Large intestine (tissue), 12 donors: ENCODE measurements at places on chromosomes 12 and 14.

GRCh38 chr14:24943024-24943423, 106.9 kb downstream of the STXBP6 start:
- DNase-seq = no peak

DNA sequence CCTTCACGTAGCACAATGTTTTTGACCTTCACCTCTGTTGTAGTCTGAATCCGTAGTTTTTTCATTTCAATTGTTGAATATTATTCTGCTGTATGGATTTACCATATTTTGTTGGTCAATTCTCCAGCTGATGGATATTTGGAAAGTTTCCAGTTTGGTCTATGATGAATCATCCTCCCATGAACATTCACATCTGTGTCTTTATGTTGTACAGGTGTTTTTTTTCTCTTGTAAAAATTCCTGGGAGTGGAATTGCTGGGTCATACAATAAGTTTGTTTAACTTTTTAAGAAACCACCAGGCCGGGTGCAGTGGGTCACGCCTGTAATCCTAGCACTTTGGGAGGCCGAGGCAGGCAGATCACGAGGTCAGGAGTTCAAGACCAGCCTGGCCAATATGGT, 36.7 kb upstream of the GNG2 start:
- no peak for DNase-seq

DNA sequence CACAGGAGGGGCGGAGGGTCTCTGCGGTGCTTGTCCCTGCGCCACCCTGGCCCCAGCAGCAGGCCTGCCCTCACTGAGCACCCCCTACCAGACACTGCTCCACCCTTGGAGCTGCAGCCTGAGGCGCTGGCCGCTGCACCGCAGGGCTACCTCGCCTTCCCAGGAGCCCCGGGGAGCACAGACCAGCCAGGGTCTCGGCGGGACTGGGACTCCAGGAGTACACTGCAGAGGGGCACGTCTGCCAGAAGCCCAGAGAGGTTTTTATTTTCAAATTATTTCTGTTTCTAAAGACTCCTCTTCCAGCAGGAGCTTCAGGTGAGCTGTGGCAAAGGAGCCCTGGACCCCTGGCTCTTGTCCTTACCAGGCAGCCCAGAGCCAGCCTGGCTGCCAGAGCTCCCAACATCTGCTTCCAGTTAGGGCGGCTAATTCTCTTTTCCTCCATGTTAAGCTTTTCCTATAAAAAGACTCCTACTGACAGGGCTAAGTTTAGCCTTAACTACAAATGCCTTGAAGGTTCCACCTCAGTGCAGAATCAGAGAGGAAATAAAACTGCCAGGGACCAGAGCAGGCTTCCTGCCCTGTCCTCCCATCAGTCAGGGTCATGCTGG, 26.4 kb downstream of the DEGS2 start:
- DNase-seq = no peak

DNA sequence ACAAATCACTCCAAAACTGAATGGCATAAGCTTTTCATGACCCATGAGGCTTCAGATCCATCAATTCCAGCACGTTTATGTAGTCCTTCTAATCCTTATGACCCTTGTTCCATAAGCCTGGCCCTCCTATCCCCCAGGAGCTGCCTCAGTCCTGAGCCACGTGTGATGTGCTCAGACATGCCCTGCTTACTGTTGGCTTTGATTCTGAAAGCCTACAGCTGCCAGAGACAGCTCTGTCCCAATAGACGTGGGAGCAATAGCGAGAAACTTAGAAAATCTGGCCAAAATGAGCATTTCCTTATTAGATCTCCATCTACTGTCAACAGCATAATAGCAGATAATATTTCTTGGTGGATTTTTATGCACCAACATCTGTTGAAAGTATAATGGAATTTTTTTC, 33.2 kb downstream of the DUSP6 start:
- no peak for DNase-seq

DNA sequence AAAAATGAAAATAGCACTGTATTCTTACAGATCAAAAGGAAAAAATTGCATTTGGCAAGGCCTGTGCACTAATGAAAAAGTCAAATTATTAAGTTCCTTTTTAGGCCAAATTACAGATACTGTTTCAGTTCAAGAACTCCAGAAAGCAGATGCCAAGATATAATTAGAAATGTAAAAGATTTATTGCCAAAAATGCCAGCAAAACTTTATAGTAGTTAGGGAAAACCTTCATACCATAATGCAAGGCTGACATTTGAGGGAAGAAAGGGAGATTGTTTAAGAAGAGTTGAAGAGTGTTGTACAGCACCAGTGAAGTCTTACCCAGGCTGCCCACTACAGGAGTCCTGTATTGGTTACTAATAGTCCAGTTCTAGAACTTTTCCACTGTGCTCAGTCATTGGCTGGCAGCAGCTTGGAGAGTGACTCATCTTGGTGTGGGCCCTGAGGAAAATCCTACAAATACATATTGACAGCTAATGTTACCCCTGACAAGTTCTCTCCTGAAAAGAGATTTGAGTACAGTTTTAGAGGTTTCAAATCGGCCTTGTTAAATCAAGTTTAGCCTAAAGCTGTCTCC, 600.4 kb downstream of the C12orf50 start:
- DNase-seq = no peak

- no peak for DNase-seq
These were observed 602.7 kb upstream of the FOXG1 start for GRCh38 chr14:28163897-28164296.

DNA sequence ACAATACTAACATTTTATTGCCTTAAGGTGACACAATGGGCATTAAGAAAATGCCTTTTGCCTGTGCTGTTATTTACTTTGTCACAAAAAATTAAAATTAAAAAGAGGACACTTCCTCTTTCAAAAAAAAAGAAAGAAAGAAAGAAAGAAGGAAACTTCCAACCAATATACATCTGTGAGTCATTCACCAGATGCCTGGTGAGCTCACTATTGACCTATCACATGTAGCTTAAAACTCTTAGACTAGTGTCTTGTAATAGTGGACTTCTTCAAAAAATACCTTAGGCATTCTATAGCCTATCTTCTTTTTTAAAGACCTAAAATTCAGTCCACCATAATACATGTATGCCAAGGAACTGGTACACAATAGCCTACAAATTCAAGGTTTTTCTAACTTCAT, 4.9 kb upstream of the SOX5 start:
- no peak for DNase-seq

DNA sequence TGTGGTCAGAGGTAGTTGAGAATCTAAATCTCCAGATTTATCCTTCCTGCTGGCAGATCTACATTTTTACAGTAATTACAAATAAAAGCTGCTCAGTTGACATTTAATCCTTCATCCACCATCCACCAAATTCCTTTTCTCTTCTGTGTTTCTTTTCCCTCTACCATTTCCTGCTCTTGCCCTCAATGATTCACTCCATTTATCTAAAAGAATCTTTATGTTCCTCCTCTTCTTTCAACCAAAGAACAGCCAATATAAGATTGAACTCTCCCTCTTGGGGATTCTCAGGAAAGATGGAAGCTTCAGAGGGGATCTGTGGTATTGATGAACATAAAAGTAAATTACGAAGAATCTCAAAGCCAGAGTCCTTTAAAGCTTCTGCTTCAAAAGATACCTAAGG, 4.4 kb downstream of the MAP4K5 start:
- DNase-seq = no peak

GRCh38 chr12:105933671-105934665, 204.8 kb downstream of the NUAK1 start:
- peak; percentile 6 for DNase-seq

GRCh38 chr12:8612629-8613028, at the start of gene AICDA:
AICDA (minus strand) TSS chr12:8612859; CDS start chr12:8612767, 92 bp downstream.
- no peak for DNase-seq

DNA sequence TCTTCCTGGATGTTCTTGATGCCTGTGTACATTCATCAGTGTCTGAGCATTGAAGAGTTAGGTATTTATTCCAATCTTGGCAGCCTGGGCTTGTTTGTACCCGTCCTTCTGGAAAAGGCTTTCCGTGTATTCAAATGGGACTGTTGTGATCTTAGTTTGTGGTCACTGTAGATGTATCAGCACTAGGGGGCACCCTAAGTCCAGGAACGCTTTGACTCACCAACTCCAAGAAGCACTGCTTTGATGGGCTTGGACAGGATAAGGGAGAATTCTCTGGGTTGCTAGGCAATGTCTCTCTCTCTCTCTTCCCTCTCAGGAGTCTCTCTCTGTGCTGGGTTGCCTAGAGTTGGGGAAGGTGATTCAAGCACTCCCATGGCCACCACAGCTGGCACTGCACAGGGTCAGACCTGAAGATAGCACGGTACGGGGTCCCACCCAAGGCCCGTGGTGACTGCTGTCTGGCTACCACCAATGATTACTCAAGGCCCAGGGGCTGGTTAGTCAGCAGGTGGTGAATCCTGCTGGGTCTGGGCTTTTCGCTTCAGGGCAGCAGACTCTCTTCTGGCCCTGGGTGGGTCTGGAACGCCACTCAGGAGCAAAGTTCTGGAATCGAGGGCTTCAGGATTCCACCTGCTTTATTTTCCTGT, 211.1 kb upstream of the RGS6 start:
- DNase-seq = peak; percentile 42

DNA sequence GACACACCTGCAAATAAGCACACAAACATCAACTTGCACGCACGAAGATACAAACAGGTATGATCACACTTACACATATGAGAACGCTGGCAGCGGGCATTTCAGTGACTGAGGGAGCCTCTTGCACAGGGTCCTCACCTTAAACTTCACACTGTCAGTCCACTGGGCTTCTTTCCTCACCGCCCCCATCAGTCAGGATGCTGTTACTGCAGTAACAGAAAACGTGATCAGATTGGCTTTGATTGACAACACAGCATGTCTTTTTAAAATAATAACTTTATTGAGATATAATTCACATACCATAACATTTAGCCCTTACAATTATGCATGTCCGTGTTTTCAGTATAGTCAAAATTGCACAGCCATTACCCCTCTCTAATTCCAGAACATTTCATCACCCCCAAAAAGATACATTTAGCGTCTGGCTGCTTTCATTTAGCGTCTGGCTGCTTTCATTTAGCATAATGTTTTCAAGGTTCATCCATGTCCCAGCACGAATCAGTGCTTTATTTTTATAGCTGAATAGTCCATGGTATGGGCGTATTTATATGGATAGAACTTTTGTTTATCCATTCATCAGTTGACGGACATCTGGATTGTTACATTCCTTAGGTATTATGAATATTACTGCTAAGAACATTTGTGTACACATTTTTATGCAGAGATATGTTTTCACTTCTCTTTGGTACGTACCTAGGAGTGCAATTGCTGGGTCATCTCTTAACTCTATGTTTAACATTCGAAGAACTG, 8.4 kb downstream of the CCDC197 start:
- no peak for DNase-seq

GRCh38 chr12:101490286-101490920, 15.3 kb downstream of the SPIC start:
- peak; percentile 54 for DNase-seq

- no peak for DNase-seq
These were observed 168.7 kb downstream of the C12orf75 start for GRCh38 chr12:105499205-105499604.

GRCh38 chr14:23101213-23101970, 3.4 kb downstream of the CIROP start:
- DNase-seq = no peak

DNA sequence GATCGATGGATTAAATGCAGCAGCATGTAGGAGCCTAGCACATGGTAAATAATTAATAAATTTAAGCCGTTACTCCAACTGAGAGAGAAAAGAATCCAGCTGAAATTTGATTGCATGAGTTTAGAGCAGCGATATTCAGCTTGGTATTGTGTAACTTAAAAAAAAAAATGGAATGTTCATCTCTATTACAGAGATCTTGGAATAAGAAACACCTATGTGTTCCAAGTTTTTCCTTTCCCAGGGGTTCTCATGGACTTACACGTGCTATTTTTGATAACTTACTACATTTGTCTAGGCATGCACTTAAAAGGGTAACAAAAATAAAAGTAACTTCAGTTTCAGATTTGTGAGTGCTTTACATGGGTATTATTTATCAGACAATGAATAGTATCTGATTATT, 122.8 kb downstream of the RASSF9 start:
- no peak for DNase-seq

GRCh38 chr12:106220536-106220935, 27.3 kb downstream of the CKAP4 start:
- no peak for DNase-seq

DNA sequence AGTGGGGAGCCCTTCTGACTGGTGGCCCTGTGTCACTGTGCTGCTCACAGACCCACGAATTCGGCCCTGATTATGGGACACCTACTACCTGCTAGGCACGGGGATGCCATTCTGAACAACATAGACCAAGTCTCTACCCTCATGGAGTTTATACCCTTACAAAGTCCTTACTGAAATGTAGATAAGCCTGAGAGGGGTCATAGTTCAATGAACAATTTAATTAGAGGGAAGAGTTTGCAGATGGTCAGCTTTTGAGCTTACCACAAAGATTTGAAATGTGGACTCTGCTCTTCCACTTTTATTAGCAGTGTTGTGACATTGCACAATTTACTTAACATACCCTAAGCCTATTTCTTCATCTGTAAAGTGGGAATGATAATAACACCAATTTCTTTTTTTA, 161.1 kb downstream of the MYRFL start:
- peak; percentile 61 for DNase-seq

DNA sequence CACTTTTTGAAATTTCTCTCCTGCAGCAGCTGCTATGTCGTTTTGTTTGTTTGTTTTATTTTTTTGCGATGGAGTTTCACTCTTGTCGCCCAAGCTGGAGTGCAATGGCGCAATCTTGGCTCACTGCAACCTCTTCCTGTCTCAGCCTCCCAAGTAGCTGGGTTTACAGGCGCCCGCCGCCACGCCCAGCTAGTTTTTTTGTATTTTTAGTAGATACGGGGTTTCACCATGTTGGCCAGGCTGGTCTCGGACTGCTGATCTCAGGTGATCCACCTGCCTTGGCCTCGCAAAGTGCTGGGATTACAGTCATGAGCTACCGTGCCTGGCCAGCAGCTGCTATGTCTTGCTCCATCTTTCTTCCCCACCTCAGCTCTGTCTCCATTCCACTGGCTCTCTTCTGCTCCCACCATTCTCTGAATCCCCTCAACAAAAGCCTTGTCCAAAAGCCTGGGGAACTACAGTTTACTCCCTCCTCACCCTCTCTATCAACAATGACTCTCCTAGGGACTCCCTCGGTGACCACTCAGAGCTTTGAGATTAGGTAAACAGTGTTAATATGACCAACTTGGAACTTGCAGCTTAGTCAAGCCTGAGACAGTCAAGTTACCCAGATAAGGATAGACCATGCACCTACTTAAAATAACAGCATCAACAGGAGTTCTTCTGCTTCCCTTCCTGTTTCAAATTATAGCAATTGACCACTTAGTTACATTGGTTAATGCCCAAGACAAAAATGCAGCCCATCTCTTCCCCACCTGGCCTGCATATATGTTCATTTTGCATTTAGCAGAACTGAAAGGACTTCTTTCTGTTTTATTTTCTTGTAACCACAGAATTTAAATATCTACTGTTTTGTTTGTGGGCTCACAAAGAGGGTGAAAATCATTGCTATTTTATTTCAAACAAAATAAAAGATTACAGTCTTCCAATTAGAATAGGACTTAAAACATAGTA, 189.0 kb upstream of the AMIGO2 start:
- DNase-seq = no peak
